Suppressor macrophage treated with lipopolysaccharide for 4 hours (primary cell): ENCODE measurements at places on chromosomes 3 and 15.

GRCh38 chr3:81823882-81824395, 62.5 kb upstream of the GBE1 start:
- DNase-seq = peak; percentile 77

DNA sequence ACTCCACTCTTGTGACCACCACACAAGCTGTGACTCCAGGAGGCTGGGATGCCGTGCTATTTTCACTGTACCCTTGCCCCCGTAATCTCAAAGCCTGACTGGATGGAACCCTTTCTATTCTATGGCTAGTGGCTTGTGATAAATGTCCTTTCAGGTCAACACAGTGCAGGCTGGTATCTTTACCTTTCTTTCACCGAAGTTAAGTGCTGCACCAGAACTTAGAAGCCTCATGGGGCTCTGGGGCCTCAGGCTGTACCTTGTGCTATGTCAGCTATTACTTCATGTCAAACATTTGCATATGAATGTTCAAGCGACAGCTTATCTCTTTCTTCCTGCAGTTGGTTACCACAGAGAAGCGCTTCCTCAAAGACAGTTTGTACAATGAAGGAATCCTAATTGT, 66.8 kb downstream of the RPL39L start:
- no peak for DNase-seq

DNA sequence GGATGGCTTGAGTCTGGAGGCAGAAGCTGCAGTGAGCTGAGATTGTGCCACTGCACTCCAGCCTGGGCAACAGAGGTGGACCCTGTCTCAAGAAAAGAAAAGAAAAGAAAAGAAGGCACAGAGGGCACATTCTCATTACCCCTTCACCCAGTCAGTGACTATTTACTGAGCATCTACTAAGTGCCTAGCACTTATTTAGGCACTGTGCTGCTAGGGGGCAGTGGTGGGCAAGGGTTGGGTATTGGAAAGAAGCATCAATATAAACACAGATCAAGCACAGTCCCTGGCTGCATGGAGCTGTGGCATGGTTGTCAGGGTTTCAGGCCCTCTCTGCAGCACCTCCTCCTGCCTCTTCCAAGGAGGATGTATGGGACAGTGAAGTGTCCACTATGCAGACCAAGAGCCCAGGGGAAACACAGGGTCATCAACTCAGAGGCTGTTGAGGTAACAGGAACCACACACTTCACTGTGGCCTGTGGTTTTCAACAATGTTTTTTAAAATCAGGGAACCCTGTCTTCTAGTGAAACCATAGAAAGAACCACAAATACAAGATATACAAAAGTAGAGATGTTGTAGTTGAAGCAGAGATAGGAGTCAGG, 138.5 kb downstream of the RAB11A start:
- DNase-seq = peak; percentile 23

GRCh38 chr15:58839485-58839884, 68.4 kb downstream of the MINDY2 start:
- no peak for DNase-seq
